Body of pancreas (tissue), 4 donors: ENCODE measurements at places on chromosomes 4 and X. TPM values are rescaled to one million over a fixed set of nuclear protein-coding genes. Genes with fewer than 3 reads are reported as not detected.

The TLR2 gene
- 15.8 TPM for total RNA-seq

The DNAAF6 gene
- total RNA-seq, result not detected

The ZNF81 gene
- total RNA-seq, result 6.9 TPM

The SLC25A4 gene
- 11.7 TPM for total RNA-seq

The CXCL8 gene
- total RNA-seq, result 3.9 TPM

- no peaks in the 10 kb centered on the region for H3K36me3 ChIP-seq
- no peaks in the 10 kb centered on the region for H3K4me1 ChIP-seq
- H3K4me3 ChIP-seq, result no peak overlapping the region
- no peak overlapping the region for H3K27ac ChIP-seq
Observed at GRCh38 chr4:122423246-122423645, 33.3 kb downstream of the IL2 start.

GRCh38 chr4:110483516-110483915, 7.6 kb downstream of the ENPEP start:
- H3K4me3 ChIP-seq, result no peak overlapping the region
- H3K4me1 ChIP-seq, result peaks cover 9% of the 10 kb centered on the region
- no peaks in the 10 kb centered on the region for H3K27me3 ChIP-seq
- H3K27ac ChIP-seq, result no peak overlapping the region
- DNase-seq, result no peak

DNA sequence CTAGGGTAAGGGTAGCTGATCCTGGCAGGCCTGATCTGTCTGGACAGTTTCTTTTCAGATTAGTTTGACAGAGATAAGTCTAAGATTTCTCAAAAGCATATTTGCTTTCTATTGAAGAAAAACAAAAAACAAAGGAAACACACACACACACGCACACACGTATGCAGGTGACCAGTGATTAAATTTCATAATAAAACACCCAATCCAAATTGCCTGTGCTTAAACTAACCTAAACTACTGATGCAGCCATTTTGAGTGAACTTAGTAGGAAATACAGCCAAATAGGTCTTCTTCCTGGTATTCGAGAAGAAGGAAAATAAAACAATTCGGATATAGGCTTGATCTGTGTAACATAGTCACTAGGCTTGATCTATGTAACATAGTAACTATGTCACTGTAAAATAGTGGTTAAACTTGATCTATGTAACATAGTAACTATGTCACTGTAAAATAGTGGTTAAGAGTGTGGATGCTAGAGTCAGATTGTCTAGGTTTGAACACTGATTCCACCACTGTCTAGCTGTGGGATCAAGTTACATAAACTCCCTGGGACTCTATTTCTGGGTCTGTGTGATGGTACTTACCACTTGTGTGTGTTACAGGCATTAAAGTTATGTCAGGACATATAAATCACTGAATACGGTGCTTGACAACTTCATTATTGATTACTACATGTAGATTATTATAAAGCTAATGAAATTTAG, 9.8 kb upstream of the CCNG2 start:
- H3K4me1 ChIP-seq, result peaks cover 28% of the 10 kb centered on the region
- no peak for DNase-seq
- H3K4me3 ChIP-seq, result no peak overlapping the region
- H3K27me3 ChIP-seq, result no peaks in the 10 kb centered on the region
- no peaks in the 10 kb centered on the region for H3K36me3 ChIP-seq

The ETDB gene
- not detected for total RNA-seq

- no peak for DNase-seq
- H3K4me3 ChIP-seq, result no peak overlapping the region
- no peaks in the 10 kb centered on the region for H3K4me1 ChIP-seq
- H3K36me3 ChIP-seq, result no peaks in the 10 kb centered on the region
Observed at GRCh38 chr4:53040851-53041250, 178.7 kb downstream of the RASL11B start.

The ZDHHC15 gene
- not detected for total RNA-seq

DNA sequence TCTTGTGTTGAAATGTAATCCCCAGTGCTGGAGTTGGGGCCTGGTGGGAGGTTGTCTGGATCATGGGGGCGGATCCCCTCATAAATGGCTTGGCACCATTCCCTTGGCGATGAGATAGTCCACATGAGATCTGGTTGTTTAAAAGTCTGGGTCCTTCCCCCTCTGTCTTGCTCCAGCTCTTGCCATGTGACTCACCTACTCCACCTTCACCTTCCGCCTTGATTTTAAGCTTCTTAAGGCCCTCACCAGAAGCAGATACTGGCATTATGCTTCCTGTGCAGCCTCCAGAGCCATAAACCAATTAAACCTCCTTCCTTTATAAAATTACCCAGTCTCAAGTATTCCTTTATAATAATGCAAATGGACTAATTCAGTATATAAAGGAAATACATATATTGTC, 111.5 kb downstream of the NR3C2 start:
- DNase-seq, result no peak
- no peak overlapping the region for H3K4me3 ChIP-seq
- no peaks in the 10 kb centered on the region for H3K4me1 ChIP-seq
- H3K27ac ChIP-seq, result no peak overlapping the region
- no peaks in the 10 kb centered on the region for H3K27me3 ChIP-seq

The AFM gene
- total RNA-seq, result 0.33 TPM

The TMSB4X gene
- 1,104 TPM for total RNA-seq

GRCh38 chr4:92246384-92246783, 57.4 kb upstream of the GRID2 start:
- H3K27me3 ChIP-seq, result no peaks in the 10 kb centered on the region
- H3K4me3 ChIP-seq, result no peak overlapping the region
- no peaks in the 10 kb centered on the region for H3K36me3 ChIP-seq
- no peak overlapping the region for H3K27ac ChIP-seq

The HADH gene
- total RNA-seq, result 34.6 TPM

DNA sequence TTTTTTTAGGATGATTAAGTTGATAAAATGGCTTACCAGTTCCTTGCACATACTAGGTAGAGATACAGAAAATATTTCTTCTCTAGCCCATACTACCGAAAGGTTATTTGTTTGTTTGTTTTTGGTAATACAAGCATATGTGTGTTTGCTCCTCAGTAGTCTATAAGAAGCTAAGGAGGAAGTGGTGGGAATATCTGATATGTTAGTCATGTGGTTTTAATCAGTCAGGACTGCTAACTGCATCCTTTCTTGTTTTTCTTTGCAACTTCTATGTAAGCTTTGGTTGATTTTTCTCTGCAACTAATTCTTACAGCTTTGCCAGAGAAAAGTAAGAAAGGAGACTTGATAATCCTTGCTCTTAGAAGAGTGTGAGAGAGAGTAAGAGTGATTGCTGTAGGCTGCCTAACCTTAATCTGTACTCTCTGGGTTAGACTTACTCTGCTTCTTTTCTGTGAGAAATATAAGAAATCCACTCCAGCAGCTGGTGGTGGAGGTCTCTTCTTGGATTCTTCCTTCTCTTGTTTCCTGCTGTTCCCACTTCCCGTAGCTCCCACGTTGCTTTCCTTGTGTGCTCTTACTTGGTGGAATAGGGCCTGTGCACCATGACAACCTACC, 28.3 kb downstream of the SEPTIN11 start:
- no peaks in the 10 kb centered on the region for H3K27me3 ChIP-seq
- H3K4me3 ChIP-seq, result no peak overlapping the region
- no peak for DNase-seq
- H3K4me1 ChIP-seq, result peaks cover 23% of the 10 kb centered on the region

The CXCL11 gene
- not detected for total RNA-seq

The SPIN2B gene
- total RNA-seq, result 1.3 TPM
